Activated T-cell treated with anti-CD3 and anti-CD28 coated beads, Interleukin-2, amount 50 U/mL, for 48 hours (primary cell): ENCODE measurements at places on chromosomes 7 and 10.

DNA sequence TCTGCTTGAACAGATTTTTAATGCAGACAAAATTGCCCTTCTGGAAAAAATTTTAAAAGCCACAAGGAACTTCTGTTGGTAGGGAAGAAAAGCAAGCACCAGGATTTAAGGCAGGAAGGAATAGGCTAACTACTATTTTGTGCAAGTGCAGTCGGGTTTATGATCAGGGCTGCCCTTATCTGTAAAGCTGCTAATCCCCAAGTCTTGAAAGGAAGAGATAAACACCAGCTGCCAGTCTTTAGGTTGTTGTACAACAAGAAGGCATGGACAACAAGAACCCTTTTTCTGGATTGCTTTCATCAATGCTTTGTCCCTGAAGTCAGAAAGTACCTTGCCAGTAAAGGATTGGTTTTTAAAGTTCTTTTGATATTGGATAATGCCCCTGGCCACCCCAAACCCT is 40.7 kb downstream of the RALA start:
- DNase-seq: no peak

- no peak for DNase-seq
These were observed 140.0 kb downstream of the CHCHD3 start for GRCh38 chr7:132941905-132942304.

GRCh38 chr10:35607475-35608327 is 2.6 kb downstream of the GJD4 start:
- DNase-seq: peak; percentile 25

DNA sequence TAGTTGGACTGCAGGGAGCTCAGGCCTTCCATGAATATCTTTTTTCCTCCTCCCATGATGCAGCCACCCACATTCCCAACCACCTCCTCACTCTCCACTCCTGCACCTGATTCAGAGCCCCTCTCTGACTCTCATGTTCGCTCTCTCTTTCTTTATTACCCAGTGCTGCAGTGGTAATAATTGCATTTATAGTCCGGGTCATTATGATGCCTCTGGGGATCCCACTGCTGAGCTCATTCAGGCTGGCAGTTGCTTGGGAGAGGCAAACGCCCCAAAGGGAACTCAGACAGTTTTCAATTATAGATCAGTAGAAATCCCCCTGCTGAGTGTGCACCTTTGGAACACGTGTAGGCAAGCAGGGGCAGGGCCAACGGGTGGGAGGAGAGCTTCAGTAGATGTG is 953.0 kb downstream of the GRID1 start:
- DNase-seq: no peak
